ENCODE measurements at places on chromosomes 7 and 10.

DNA sequence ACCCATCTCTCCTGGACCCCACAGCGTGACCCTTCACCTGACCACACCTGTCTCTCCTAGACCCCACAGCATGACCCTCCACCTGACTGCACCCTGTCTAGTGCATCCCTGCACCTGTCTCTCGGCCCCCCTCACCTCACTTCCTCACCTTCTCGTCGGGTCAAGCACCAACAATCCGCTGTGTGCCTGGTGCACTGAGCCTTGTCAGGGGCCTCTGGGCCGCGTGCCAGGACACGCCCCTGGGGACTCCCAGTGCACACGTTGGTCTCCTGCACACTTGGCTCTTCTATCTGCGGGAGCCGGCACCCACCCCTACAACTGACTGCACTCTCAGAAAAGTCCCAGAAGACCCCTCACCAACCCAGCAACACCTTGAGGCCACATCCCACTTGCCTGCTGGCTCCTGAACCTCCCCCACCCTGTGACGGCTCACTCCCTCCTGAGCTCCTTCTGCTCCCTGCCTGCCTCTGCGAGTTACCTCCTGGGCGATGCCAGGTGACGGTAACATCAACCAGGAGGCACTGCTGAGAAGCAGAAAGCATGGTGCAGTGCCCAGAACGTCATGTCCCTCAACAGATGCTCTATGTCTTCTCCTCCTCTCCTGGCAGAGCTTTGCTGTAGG is 147.6 kb downstream of the DIP2C start:
- no peak for DNase-seq

- no peak for DNase-seq
Measured at GRCh38 chr10:128461991-128462390, 335.8 kb upstream of the MKI67 start.

GRCh38 chr10:109924967-109925620 is 1.8 kb upstream of the XPNPEP1 start:
- DNase-seq: no peak

DNA sequence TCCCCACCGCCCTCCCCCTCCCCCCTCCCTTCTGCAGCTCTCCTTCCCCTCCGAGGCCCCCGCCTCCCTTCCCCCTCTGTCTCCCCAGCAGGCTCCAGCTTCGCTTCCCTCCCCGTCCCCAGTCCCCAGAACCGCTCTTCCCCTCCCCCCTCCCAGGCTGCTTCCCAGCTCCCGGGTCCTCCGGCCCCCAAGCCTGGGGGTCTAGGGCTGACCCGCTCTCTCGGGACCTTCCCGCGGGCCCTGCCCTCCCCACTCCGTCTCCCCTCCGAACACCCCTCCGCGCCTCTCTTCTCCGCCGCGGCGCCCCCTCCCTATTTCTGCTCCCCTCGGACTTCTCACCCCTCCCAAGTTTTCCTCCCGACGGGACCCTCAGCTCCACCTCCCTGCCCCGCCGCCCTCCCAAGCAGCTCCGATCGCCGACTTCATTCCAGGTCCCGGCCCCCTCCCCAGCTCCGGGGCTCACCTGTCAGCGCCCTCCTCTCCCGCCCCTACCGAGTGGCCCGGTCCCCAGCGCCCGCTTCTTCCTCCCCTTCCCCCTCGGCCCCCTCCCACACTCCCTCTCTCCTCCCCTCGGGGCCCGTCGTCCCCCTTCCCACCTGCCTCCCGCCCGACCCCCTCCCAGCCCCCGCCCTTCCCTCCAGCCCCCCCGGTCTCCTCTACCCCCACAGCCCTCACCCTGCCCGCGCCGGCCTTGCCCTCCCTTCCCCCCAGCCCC is 990 bp downstream of the ZNF467 start:
- DNase-seq: no peak

DNA sequence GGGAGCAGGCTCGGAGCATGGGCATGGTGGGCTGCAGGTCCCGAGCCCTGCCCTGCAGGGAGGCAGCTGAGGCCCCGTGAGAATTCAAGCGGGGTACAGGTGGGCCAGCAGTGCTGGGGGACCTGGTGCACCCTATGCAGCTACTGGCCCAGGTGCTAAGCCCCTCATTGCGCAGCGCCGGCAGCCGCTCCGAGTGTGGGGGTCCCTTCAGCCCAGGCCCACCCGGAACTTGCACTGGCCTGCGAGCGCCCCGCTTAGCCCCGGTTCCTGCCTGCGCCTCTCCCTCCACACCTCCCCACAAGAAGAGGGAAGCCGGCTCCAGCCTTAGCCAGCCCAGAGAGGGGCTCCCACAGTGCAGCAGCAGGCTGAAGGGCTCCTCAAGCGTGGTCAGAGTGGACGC is 250.7 kb downstream of the CRPPA start:
- DNase-seq: no peak

DNA sequence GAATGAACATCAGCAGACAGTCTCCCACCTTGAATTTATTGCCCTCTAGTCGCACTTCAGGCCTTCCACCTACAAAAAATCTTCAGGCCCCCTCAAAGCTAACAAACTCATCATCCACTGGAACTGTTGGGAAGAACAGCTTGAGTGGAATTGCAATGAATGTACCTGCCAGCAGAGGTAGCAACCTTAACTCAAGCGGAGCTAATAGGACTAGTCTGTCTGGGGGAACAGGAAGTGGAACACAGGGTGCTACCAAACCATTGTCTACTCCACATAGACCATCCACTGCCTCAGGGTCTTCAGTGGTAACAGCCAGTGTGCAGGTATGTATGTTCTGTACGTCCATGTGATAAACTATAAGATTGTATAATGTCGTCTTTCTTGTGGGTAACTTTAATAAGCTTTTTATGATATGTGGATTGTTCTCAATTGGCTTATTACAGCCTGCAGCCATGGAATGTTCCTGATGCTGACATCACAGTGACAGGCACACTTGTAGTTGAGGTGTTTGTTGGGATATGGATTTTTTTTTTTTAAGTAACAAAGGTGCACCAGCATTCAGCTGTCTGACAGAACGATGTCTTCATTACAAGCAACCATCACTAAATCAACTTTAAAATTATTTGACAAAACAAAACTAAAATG is 53.3 kb downstream of the UBN2 start:
- no peak for DNase-seq

All from activated T-helper 9 cell treated with anti-CD3 and anti-CD28 coated beads, Interleukin-2, amount 50 U/mL, for 16 hours (primary cell).